ENCODE measurements at places on chromosomes 2 and 18. TPM values are rescaled to one million over a fixed set of nuclear protein-coding genes. Genes with fewer than 3 reads are reported as not detected.

The TRMT61B gene
- total RNA-seq = 12.3 TPM

The UBXN2A gene
- total RNA-seq = 12.5 TPM

The BARD1 gene
- total RNA-seq = 15.2 TPM

The CCDC195 gene
- not detected for total RNA-seq

The ALLC gene
- total RNA-seq = under 0.01 TPM

The IL1B gene
- total RNA-seq = 229 TPM

The RTKN gene
- total RNA-seq = 13.5 TPM

The CSRNP3 gene
- 1.2 TPM for total RNA-seq

The CASP10 gene
- total RNA-seq = 8.2 TPM

The MDH1B gene
- 0.56 TPM for total RNA-seq

The MC2R gene
- not detected for total RNA-seq

The SIX3 gene
- total RNA-seq = not detected

The WDR54 gene
- total RNA-seq = 38.6 TPM

The SNORC gene
- total RNA-seq = 0.56 TPM

The WDR7 gene
- 25.4 TPM for total RNA-seq

The FEV gene
- total RNA-seq = not detected

The COL4A3 gene
- total RNA-seq = 11.0 TPM

The CDKL4 gene
- 11.8 TPM for total RNA-seq

The DSG3 gene
- total RNA-seq = under 0.01 TPM

The CD226 gene
- total RNA-seq = under 0.01 TPM

The EFR3B gene
- total RNA-seq = 1.7 TPM

The ARHGAP15 gene
- total RNA-seq = not detected

The BOLL gene
- not detected for total RNA-seq

The FBXO48 gene
- total RNA-seq = 0.28 TPM

The CHCHD5 gene
- 4.5 TPM for total RNA-seq

The DNAJC5G gene
- not detected for total RNA-seq

The ASB18 gene
- not detected for total RNA-seq

The MC5R gene
- total RNA-seq = under 0.01 TPM

The KCNF1 gene
- total RNA-seq = under 0.01 TPM

The COX7A2L gene
- 232 TPM for total RNA-seq

The GALR1 gene
- total RNA-seq = not detected

The SERPINB4 gene
- not detected for total RNA-seq

The RESP18 gene
- not detected for total RNA-seq

The LRRC30 gene
- total RNA-seq = not detected

The CMPK2 gene
- total RNA-seq = 0.38 TPM

The TEKT4 gene
- total RNA-seq = not detected

The CYP26B1 gene
- 0.19 TPM for total RNA-seq

The PRKAG3 gene
- total RNA-seq = under 0.01 TPM

The AGXT gene
- not detected for total RNA-seq

The ERFE gene
- 2.8 TPM for total RNA-seq

The UGP2 gene
- total RNA-seq = 237 TPM

The C2orf78 gene
- not detected for total RNA-seq

The FNDC4 gene
- total RNA-seq = 24.5 TPM

The DES gene
- total RNA-seq = 0.77 TPM

The ASPRV1 gene
- total RNA-seq = under 0.01 TPM

The RTP5 gene
- total RNA-seq = not detected

The CROCC2 gene
- not detected for total RNA-seq

The IL36G gene
- total RNA-seq = not detected

The INPP4A gene
- total RNA-seq = 25.4 TPM

The CCDC148 gene
- 2.0 TPM for total RNA-seq

The GPR55 gene
- not detected for total RNA-seq

The CPS1 gene
- total RNA-seq = 27.4 TPM

The TMEM169 gene
- total RNA-seq = 0.28 TPM

The STEAP3 gene
- 31.4 TPM for total RNA-seq

The YPEL5 gene
- 54.3 TPM for total RNA-seq

The MC4R gene
- under 0.01 TPM for total RNA-seq

The PSTPIP2 gene
- total RNA-seq = 10.0 TPM

The PRSS56 gene
- not detected for total RNA-seq
